ENCODE measurements at places on chromosomes 6 and 20.

DNA sequence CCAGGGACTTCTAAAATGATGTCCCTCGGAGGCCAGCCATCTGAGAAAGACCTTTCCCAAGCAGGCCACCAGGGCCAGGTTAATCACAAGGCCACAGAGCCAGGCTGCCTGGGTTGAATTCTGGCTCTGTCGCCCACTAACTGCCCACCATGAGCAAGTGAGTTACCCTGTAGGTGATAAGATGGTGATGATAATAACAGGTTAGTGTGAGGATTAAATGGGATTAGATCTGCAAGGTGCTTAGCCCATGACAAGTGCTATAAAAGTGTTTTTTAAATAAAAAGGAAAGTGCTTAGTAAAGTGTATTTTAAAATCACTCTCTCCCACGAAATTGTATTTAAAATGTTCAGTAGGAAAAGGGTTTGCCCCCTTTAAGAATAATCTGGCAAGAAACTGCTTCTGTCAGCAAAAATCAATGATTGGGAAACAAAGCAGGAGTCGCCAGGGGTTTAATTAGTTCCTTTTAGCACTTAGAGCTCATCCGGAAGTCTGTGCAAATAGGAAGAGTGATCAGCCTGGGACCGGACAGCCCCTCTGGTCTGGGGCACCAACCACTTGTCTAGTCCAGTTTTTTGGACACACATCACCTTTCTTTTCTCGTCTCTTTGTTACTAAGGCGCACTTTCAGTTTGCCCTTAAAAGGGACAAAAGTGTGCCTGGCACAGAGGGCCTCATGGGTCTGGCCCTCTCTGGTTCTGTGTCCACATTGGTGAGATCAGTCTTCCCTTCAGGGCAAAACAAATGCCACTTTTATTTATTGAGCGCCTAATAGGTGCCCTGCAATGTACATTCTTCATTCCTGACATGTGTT lies 150.4 kb downstream of the GRM4 start:
- DNase-seq, result peak; percentile 60

- DNase-seq, result no peak
Measured at GRCh38 chr6:36969988-36970891, 15.7 kb downstream of the PI16 start.

GRCh38 chr20:37348792-37349516 lies 3.0 kb downstream of the SRC start:
- no peak for DNase-seq

DNA sequence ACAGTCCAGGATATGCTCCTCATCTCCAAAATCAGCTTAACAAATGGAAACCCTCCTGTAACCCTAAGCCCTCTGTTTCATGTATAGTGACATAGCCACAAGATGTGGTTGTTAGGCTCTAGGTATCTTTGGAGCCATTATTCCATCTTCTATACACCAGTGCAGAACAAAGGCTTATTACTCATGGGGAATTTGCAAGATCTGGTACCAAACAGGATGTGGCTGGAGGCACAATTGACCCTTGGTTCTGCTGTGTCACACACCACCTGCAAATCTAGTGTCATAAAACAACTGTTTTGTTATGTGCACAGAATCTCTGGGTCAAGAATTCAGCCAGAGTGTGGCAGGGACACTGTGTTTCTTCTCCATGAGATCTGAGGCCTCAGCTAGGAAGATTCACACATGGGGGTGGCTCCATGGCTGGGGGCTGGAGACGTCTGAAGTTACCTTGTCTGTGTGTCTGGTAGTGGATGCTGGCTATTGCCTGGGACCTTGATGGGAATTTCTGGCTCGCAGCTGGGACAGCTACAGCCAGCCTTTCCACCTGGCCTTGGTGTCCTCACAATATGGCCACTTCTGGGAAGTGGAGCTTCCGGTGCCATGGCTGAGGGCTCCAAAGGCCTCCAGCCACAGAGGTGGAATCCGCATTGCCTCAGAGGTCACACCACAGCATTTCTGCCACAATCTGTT lies 369.9 kb downstream of the CDH26 start:
- no peak for DNase-seq

DNA sequence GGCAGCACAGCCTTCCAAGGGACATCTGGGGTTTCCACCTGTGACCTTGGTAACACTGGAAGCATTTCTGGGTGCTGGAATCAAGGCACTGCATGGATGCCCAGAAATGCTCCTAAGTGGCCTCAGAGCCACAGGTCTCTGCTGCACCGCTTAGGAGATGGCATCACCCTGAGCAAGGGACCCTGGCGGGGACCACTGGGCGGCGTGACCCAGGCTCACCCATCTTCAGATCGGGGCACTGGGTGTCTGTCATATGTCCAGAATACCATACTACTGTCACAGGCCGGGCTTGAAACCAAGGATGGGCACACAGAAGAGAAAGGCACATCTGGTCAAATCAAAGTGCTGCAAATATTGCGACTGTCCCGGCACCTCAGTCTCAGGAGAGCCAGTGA lies 45.9 kb downstream of the SSR1 start:
- no peak for DNase-seq

DNA sequence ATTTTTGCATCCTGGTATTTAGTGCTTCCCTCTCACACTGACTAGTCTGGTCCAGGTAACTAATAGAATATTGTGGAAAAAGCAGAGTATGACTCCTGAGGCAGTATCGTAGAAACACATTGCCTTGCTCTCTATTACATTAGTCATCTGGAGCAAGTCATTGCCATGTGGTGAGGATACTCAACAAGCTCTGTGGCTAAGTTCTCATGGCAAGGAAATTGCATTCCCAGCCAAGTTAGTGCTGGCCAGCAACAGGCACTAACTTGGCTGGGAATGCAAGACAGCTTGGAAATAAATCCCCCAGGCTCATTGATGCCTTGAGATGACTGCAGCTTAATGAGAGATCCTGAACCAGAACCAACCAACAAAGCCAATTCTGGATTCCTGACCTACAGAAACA lies 39.7 kb upstream of the HTR1B start:
- no peak for DNase-seq

GRCh38 chr20:32183947-32184635 lies 23.5 kb downstream of the PLAGL2 start:
- DNase-seq, result no peak

GRCh38 chr20:64240243-64241015 lies 15.1 kb upstream of the PCMTD2 start:
- no peak for DNase-seq

- no peak for DNase-seq
Measured at GRCh38 chr6:36976007-36976264, 10.1 kb downstream of the MTCH1 start.

DNA sequence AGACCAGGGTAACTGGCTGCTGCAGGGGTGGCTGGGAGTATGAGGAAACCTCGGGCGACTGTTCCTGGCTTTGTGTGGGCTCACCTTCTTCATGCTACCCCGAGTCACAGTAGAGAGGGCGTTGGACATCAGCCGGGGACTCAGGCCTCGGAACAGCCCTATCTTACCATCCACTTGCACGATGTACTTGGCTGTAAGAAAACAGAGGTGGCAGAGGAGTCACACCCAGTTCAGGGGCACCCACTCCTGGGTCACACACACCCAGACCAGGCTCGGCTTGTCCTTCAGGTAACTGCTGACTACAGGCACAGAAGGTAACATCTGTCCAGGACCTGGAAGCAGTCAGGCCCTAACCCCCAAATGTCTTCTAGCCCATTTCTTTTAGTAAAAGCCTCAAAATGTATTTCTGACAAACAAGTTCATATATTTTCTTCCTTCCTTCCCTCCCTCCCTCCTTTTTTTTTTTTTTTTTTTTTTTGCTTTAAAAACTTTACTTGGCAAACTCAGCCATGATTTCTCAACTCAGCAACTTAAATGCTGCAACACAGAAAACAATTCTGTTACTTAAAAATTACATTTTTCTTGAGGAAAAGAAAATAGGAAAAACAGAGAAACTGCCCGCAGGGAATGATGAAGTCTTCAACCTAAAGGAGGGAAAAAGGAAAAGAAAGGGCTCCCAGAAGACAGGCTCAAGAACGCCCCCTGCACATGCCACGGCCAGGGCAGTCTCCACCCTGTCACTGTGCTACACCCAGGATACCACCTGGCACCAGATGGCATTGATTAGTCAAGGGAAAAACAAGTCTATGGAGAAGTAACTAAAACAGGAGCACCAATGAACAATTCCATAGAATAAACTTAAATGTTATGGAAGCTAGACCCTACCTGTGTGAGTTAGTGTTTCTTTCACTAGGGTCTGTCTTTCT lies 7.3 kb downstream of the MTCH1 start:
- no peak for DNase-seq

GRCh38 chr6:48733581-48733980 lies 622.6 kb upstream of the PTCHD4 start:
- DNase-seq, result no peak

DNA sequence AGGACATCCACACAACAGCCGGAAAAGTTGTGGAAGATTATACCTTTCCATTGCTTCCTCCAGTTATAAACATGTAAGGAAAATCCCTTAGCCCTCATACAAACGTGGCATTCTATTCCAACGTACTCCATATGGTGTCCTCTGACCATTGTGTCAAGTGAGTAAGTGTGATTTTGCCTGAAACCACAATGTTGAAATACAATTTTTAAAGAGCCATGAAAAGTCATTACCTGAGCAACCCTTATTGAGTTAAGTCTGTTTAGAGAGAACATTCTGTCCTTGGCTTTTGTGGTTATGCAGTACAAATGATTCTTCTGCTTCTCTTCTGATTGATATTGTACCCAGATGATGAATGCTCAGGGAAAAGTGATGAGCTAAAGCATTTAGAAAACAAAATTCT lies 530.1 kb downstream of the HAO1 start:
- DNase-seq, result peak; percentile 13

GRCh38 chr6:14440940-14441781 lies 323.6 kb downstream of the CD83 start:
- DNase-seq, result peak; percentile 42

- no peak for DNase-seq
Measured at GRCh38 chr6:108800427-108800864, 47.8 kb upstream of the ARMC2 start.

DNA sequence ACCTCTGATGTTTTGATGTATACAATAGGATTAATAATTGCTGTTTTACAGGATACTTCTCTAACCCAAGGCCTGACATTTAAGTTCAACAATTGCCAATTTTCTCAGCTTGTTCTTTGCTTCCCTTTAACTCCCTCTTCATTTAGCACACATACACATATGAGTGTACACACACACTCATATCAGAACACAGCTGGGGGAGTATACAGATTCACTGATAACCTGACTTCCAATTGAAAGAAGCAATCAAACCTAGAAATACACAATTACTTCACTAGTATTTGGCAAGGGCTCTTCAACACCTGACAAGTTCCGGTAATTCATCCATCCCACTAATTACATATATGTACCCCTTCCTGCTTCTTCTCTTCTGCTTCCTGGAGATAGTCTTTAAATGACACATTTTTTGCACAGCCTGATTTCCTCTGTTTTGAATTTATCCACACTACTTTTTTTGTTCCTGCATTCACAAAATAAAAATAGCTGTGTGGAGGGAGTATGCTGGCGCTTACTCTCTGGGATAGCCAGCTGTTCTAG lies 11.2 kb downstream of the UST start:
- DNase-seq, result no peak

DNA sequence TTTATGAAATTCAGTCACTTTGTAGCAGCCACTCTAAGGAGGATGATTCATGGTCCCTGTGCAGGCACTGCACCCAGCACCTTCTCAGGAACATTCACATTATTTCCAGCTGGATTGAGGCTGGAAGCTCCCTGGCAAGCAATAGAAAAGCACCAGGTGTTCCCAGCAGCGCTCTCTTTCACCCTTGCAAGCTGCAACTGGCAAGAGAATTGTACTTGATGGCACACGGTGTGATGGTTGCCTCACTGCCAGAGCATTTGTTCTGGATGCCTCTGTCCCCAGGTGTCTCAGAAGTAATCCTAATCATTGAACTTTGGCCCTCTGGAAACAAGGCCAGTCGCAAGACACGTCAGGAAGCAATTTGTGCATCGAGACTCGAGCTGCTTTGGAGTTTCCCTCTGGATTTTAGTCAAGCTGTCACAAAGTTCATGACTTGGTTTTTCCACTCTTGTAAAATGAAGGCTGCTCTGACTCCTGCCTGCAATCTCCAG lies 24.9 kb upstream of the PHACTR2 start:
- no peak for DNase-seq

GRCh38 chr20:43855803-43856202 lies 58.8 kb upstream of the TOX2 start:
- DNase-seq, result no peak

DNA sequence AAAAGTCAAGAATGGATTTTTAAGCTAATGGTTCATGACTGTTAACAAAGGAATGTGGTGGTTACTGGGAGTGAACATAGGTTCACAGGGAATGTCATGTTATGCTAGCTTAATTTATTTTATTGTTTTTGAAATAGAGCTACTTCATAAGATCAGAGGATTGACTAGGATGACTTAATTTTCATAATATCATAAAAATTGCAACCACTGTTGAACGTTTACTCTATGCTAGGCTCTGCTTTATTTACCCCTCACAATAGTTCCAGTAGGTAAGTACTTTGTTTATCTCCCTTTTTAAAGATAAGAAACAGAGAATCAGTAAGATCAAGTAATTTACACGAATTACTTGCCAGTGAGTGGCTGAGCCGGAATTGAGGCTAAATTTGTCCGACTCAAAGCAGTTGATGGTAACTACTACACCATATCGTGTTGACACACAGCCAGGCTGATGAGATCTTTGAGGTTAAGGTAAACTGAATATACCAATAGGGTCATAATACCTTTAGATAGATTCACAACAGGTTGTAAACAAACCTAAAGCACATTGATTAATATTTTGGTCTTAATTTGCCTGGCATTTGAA lies 194.6 kb upstream of the CITED2 start:
- DNase-seq, result no peak

GRCh38 chr20:53101992-53102760 lies 130.0 kb downstream of the TSHZ2 start:
- DNase-seq, result no peak

DNA sequence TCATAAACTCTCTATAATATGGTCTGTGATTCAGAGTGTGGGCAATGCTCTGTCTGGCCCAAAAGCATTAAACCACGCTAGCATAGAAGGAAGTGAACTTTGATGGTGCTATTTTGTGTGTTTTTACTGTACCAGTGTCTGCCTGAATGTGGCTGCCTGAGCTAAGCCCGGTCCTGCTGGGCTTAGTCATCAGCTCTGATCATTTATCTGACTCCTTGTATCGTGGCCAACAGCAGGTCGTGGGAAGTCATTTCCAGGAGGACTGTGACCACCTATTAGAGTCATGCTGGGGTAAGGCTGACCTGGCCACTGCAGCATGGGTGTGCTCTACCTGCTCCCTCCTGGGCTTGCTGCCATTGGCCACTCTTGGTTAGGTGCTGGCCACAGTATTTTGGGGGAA lies 239.1 kb upstream of the CEP162 start:
- no peak for DNase-seq

Data from NCI-H1417 (cell line).